ENCODE measurements at places on chromosomes 6 and 20. TPM values are rescaled to one million over a fixed set of nuclear protein-coding genes. Genes with fewer than 3 reads are reported as not detected.

Gene RIPOR2
- polyA plus RNA-seq = 5.8 TPM

Gene MAPK13
- polyA plus RNA-seq = 4.0 TPM

Gene PTGIS
- polyA plus RNA-seq = 4.1 TPM

Gene SRC
- 0.86 TPM for polyA plus RNA-seq

Gene ACOT13
- polyA plus RNA-seq = 36.7 TPM

Gene SERINC3
- 36.3 TPM for polyA plus RNA-seq

Gene SLC16A10
- 13.9 TPM for polyA plus RNA-seq

Measured in psoas muscle (tissue), 8 donors.